ENCODE measurements at places on chromosomes 13 and 19.

- DNase-seq = no peak
Observed at GRCh38 chr19:50639121-50640112, at the start of gene SYT3. Gene SYT3, minus strand, starts transcription at chr19:50639881. Its CDS starts 2,470 bp downstream, at chr19:50637411.

DNA sequence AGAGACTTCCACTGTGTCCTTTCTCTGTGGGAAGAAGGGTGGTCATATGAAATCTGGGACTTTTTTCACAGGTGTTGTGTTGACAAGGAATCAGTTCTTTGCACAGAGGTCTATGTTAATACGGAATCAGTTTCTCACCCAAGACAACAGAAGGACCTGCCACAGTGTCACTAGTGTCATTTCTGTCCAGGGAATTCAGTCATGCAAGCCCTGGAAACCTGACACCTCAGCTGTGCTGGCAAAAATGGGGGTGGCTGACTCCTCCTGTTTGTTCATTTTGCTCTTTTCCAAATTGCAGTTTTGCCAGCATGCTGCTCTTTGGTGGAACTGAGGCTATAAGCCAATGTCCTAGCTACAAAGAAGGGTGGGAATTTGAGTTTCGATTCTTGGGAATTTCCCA is 49.8 kb upstream of the ESD start:
- no peak for DNase-seq

DNA sequence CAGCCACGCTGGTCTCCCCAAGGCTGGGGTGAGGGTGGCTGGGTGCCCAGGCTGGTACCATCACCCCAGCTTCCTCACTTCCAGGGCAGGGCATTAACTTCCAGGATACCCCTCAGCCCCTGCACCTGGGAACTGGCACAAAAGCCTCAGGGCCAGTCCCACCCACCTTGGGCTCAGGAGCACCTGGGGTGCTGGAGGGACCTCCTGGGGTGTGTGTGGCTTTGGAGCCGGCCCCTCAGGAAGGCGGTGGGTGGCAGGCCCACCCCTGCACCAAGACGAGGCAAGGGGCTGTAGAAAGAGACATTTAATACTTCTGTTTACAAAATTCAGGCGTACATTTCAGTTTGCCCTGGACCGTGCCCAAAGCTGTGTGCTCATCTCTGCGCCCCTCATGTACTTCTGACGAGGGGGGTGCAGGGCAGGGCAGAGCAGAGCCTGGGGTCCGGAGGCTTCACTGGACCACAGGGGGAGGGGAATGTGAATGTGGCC is 16.8 kb downstream of the MPND start:
- DNase-seq = no peak

DNA sequence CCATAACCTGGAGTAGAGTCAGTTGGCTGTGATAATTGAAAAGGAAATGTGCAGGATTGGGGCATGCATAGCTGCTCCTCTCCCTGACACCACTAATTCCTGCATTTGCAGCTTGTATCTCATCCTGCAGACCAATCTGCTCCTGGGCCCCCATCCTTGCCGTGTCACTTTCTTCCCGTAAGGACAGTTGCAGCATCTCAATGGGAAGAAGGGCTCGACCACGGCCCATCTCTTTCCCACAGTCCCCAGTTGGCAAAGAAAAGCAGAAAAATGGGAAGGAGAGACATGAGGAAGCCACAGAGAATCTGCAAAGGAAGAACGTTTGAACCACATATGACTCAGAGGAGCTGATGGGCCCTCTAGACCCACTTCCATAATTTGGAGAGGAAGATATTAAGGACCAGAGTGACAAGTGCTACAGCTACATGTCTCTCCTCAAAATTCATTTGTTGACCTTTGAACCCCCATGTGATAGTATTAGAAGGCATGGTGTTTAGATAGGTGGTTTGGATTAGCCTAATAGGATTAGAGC is 1.8 kb upstream of the SIGLEC12 start:
- DNase-seq = no peak

DNA sequence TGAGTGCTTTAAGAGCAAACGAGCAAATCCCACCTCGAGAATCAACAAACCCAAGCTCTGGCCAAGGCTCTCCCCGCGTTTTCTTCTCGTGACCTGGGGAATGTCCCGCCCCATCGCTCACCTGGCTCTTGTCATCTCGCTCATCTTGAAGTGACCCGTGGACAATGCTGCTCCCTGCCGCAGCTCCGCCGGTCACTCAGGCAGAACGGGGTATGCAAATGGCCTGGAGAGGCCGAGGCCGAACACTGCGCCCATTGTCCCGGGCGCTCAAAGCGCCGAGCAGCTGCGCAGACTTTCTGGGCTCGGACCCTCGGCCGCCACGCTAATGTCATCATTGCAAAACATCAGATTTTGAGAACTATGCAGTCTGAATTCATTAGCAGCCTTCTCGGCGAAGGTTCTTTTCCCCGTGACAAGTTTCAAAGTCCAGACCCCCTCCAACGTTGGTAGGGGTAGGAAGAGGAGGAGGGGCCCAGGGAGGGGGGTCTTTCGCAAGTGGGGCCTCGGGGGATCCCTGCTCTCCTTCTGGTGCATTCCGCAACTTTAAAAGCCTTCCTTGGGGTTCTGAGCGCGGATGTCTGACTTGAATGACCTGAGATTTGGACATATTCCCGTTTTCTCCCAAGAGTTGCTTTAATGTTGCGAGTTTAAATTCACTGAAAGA is 39.7 kb downstream of the SOX1 start:
- no peak for DNase-seq

GRCh38 chr19:662207-662961 is 630 bp downstream of the RNF126 start:
- no peak for DNase-seq

DNA sequence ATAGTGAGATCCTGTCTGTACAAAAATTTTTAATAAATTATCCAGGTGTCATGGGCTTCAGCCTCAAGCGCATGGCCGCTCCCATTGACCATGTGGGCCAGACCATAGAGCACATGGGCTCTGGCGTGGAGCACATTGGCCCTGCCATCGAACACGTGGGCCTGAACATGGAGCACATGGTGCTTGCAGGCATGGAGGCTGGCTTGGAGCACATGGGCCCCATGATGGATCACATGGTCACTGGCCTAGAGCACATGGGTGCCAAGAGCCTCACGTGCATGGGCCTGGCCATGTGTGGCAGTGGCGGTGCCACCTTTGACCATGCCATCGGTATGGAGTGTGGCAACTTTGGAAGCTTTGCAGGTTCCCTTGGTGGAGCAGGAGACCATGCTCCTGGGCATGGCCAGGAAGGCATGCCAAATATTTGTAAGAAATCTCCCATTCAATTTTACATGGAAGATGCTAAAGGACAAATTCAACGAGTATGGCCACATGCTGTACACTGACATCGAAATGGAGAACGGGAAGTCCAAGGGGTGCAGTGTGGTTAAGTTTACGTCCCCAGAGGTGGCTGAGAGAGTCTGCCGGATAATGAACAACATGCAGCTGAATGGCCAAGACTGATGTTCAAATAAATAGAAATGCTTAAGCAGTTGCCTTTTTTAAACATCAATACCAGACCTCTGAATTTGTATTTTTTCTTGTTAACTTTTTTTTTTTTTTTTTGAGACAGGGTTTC is 21.3 kb upstream of the SLC1A5 start:
- no peak for DNase-seq

GRCh38 chr13:33278913-33279312 is 6.6 kb downstream of the STARD13 start:
- DNase-seq = no peak

DNA sequence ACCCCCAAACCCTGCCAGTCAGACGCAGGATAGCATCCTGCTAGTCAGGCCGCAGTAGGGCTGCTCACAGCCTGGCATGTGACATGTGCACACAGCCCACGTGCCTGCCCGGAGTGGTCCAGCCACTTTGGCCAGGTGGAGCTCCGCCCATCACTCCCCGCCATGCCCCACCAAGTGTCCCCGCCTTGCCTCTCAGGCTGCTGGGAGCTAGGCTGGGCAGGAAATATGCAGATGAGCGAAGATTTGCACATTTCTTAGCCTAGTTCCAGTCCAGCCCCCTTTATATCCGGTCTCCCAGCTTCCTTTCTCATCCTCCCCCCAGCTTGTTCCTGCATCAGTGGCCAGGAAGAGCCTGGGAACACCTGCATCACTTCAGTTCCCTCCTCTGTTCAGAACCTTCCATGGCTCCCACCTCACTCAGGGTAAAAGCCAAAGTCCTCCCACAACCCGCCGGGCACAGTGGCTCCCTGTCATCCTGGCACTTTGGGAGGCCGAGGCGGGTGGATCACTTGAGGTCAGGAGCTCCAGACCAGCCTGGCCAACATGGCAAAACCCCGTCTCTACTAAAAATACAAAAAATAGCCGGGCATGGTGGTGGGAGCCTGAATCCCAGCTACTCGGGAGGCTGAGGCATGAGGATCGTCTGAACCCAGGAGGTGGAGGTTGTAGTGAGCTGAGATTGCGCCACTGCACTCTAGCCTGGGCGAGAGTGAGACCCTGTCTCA is 2.3 kb upstream of the DOCK6 start:
- DNase-seq = no peak

DNA sequence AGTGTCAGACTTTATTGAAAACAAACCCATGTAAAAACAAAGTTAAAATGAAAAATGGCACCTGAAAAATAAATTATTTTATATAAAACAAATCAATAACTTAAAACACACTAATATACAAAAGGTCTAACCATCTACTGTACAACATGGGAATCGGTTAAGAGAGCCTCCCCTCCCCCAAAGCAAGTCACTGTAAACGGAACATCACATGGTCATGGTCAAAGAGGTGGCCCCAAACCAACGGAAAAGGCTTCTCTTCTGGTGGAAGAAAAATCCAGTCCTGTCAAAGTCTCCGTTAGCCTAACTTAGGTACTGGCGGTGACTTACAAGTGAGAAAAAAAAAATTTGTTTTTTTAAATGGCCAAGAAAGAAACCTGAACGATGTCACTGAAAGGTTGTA is 15.7 kb upstream of the TIMM44 start:
- DNase-seq = no peak

GRCh38 chr13:48591889-48592687 is 59.2 kb upstream of the RCBTB2 start:
- no peak for DNase-seq

DNA sequence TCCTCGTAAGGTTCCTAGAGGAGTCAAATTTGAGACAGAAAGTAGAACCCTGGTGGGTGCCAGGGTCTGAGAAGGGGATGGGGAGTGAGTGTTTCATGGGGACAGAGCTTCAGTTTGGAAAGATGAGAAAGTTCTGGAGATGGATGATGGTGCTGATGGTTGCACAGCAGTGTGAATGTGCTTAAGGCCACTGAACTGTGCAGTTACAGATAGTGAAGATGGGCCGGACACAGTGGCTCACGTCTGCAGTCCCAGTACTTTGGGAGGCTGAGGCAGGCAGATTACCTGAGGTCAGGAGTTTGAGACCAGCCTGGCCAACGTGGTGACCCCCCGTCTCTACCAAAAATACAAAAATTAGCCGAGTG is 917 bp downstream of the SPC24 start:
- no peak for DNase-seq

DNA sequence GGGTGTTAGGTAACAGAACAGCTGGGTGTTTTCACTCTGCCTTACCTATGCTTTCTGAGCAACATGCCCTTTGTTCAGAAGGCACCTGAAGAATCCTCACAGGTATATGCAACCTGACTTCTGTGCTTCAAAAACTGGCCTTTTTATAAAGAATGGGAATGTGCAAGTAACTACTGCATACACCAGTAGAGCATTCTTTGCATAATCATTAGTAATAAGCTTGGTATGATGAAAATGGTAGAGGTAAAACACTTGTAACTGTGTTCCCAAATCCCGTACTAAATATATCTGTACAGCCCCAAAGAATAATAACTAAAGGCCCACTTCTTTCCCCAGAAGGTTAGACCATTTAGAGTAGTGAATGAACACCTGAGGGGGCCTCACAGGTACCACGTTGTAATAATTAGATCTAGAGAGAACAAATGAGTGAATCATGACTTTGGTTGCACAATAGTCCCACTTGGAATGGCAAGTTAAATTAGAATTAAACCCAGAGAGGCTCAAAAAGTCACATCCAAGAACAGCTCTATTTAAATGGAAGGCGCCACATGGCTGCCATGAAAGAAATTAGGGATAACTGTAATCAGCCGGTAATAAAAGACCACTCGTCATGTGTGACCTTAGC is 413.9 kb downstream of the KLF12 start:
- DNase-seq = no peak

- no peak for DNase-seq
Observed at GRCh38 chr13:42740753-42741152, 40.6 kb upstream of the FAM216B start.

GRCh38 chr19:9705836-9706235 is 30.9 kb upstream of the ZNF562 start:
- no peak for DNase-seq

DNA sequence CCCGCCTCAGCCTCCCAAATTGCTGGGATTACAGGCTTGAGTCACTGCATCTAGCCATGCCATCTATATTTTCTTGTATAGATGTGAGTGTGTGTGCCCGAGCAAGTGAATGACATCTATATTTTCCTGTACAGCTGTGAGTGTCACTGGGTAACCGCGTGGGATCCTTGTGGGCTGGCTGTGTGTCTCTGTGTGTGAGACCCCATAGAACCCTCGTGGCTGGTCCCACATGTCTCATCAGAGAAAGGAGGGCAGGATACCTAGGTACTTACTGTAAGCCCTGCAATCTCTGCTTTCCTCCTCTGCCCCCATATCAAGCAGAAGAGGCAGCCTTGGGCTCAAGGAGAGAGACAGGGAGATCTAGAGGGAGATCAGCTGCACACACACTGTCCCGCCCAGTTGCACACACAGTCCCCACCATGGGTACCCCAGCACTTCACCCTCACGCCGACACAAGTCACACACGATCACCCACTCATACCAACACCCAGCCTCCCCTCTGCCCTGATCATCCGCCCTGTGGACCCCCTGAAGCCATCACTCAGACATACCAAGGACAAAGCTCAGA is 655 bp downstream of the DENND1C start:
- no peak for DNase-seq

GRCh38 chr19:4154571-4155312 is 1.3 kb downstream of the CREB3L3 start:
- no peak for DNase-seq

GRCh38 chr19:9883231-9883758 is 48.2 kb downstream of the PIN1 start:
- no peak for DNase-seq

DNA sequence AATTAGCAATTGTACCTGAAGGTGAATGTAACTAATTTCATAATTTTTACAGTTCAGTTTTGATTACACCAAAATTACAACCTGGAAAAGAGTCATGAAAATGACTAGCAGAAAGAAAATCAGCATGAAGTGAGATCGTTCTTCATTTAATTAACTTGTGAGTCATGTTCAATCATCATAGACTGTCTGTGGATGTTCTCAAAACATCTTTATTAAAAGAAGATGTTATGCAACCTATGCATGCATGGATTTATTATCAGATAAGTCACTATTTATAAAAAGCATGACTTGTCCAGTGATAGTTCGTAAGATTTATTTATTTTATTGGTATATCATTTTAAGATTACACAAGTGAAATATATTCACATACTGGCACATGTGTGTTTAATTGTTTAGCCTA is 245.9 kb downstream of the ITGBL1 start:
- DNase-seq = no peak
